Lower leg skin (tissue), 4 donors: ENCODE measurements at places on chromosomes 3 and 15.

- DNase-seq: no peak
These were observed 14.3 kb downstream of the TPRG1 start for GRCh38 chr3:189186101-189186500.

DNA sequence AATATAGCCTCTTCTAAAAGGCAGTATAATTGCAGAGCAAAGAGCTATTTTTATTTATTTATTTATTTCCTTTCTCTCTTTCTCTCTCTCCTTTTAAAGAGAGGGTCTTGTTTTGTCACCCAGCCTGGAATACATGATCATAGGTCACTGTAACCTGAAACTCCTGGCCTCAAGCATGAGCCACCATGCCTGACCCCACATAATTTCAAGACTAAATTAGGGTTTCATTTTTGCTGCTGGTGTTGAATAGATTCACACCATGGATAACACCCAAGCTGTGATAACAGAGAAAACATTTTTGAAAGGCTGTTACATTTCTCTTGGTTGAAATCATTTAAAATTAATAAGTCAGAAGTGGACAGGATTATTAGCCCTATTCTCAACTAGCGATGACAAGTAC, 131.6 kb downstream of the LEKR1 start:
- no peak for DNase-seq

- peak; percentile 92 for DNase-seq
These were observed at the start of gene LOXL1 for GRCh38 chr15:73926219-73927002. Gene LOXL1, plus strand, starts transcription at chr15:73926462. Its CDS starts 322 bp downstream, at chr15:73926784.

DNA sequence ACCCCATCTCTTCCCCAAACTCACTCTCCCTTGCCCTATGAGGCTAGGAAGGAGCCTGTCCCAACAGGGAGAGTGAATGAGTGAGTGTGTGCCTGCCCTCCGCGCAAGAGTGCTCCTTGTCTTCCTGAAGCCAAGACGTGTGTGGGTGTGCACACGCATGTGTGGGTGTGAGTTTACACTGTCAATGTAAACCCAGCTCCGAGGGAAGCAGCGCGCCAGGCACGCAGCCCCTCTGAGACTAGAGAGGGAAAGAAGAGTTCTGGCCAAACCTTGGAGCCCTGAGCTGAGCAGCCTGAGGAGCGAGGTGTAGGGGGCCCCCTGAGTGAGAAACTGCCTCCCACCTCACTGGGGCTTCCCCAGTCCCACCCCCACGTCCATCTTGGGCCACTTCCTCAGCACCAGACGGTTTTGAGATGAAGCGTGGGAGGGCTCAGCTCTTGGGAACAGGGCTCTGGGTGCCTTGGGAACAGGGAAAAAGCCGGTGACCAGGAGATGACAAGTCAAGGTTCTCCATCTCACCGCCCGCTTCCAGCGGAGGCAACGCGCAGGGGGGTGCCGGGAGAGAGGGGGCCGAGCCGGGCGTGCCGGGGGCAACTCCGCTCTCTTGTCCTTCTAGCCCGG, 5.1 kb downstream of the MECOM start:
- DNase-seq: no peak

- DNase-seq: no peak
These were observed 373.7 kb upstream of the GOLIM4 start for GRCh38 chr3:168469436-168469835.

DNA sequence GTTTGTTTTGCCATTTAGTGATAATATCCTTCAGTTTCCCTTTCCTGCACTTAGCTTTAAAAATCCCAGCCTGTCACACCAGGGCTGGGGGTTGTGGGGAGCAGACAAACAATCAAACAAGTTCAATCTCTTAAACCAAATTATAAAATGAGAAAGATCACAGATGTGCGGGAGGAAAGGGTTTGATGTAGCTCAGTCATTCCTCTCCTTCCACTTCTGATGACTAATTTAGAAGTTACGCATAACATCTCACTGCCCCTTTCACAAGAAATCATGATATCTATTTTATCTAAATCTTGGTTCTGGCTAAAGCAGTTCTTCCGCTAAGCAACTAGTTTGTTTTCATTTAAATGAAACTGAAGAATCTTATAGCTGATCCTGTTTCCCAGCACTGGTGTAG, 34.1 kb upstream of the ATG7 start:
- DNase-seq: no peak

DNA sequence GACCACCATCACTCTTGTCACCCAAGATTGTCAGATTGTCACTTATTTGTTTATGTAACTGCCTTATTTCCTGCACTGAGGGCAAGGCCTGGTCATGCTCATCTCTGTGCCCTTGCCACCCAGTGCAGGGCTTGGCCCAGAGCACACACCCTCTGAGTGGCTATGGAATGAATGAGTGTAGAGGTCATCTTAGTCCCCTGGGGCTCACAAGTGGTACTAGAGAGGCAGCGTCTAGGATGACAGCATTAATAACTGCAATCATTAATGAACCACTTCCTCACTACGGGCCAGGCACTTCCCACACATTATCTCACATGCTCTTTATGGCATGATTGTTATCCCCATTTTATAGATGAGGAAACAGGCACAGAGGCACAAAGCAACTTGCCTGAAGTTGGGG, 117.0 kb downstream of the SMAD6 start:
- DNase-seq: no peak

- DNase-seq: no peak
These were observed 6.9 kb upstream of the RCCD1 start for GRCh38 chr15:90947577-90948357.

GRCh38 chr3:171892457-171892856, 49.3 kb downstream of the TMEM212 start:
- no peak for DNase-seq

GRCh38 chr3:65436580-65436979, 602.1 kb downstream of the MAGI1 start:
- DNase-seq: no peak

- no peak for DNase-seq
These were observed 49.7 kb upstream of the BOC start for GRCh38 chr3:113161661-113162060.

DNA sequence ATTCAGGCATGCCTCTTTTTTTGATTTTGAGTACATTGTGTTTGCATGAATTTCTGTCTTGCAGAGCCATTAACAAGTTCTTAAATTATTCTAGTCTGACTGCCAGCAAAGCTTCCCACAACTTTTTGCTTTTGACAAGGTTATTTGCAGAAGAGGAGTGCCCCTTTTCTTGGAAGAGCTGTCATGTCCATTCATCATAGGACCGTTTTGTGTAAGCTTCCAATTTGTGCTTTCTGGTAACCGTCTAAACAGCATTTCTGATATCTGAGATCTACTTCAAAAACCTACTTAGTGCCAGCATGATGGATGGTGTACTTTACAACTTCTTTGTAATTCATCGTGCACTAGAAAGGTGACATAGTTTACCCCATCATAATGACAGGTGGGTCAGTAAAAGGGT, 379.7 kb downstream of the NAALADL2 start:
- DNase-seq: no peak

DNA sequence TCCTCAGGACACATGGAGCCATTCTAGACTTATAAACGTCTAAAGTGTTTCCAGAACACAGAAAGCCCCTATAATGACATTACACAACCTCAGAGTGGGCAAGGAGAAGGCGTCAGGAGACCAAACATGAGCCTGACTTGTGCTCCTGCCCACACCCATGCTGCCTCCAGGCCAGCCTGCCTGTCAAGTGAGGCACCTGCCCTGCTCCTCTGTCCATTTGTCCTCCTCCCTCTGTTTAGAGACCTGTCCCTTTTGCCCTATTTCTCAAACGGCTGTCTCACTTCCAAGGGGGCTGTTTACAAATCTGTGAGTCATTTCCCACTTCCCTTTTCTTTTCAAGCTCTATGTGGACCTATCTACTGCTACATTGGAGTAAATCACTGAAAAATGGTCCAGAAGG, 21.0 kb downstream of the ZDHHC3 start:
- no peak for DNase-seq

- DNase-seq: no peak
These were observed 70.8 kb downstream of the DNAJC13 start for GRCh38 chr3:132488151-132488550.

- DNase-seq: peak; percentile 62
These were observed 23.2 kb upstream of the IP6K2 start for GRCh38 chr3:48739955-48740823.

DNA sequence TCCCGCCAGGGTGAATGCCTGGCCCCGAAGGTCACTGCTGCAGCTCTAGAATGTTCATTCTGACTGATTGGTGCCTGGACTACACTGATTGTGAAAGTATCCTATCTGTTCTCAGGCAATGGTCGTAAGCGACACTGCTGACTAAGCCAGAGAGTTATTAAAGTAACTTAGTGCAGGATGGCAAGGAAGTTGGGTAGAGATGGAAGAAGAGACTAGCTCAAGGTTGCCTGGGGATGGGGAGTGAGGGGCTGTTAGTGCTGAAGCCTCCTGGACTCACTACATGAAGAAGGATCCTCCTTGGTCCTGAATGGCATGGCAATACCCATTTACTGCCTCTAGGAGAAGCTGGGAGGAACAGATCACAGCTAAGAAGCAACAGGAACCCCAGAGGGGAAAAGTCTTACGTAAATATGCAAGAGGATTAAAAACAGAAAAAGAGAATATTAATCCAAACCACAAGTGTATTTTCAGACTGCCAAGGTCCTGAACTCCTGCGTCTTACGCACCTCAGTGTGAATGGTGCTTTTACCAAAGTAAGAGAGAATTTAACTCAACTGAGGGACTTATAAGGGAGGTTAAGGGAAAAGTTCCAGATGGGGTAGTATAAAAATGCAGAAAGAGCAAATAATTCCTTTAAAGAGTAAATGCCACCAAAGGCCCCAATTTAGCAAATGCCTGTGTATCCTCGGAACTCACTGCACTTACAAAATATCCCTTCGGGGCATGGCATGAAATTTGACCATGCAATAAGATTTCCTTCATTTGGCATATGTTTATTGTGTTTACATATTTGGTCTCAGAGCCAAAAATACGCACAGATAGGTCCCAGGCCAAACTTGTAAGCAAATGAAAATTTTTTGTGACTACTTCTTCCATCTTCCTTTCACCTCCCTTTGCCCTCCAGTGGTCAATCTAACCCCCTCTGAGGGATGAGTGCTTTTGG, 64.0 kb upstream of the DGKG start:
- no peak for DNase-seq
